Caudate nucleus (tissue), 63 donors: ENCODE measurements at places on chromosomes 5 and 9.

DNA sequence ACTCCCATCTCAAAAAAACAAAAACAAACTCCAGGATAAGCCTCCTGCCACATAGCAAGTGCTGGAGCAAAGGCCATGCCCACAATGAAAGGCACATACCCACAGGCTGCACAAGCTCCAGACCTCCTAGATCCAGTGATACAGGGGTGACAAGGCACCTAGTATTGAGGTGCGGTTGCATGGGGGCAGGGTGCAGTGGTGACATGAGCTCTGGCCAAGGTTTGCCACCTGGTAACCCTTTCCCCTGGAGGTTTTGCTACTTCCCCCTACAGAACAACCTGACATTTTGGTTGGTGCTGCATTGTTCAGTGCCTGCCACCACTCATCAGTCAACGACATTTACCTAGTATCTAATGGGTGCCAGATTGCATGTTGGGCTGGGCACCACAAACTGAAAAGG, 14.5 kb downstream of the CDKN2AIPNL start:
- no peak for DNase-seq

DNA sequence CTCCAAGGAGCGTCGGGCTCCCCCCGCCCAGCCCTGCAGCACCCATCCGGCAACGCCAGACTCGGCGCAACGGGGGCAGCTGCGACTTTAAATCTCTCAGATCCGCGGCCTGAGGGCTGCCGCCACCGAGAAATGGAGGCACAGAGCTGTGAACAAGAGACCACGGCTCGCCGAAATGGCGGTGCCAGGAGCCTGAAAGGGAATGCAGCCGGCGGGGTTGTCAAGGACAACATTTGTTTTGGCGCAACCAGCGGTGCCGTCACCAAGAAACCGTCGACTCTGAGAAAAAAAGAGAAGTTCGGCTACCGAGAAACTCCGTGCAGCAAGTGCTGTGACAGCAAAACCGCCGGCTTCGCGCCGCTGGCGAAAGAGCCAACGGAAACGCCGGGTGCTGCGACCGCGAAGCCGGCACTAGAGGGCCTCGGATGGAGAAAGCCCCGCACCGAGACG, 2.1 kb upstream of the ANXA2R start:
- DNase-seq: peak; percentile 52

DNA sequence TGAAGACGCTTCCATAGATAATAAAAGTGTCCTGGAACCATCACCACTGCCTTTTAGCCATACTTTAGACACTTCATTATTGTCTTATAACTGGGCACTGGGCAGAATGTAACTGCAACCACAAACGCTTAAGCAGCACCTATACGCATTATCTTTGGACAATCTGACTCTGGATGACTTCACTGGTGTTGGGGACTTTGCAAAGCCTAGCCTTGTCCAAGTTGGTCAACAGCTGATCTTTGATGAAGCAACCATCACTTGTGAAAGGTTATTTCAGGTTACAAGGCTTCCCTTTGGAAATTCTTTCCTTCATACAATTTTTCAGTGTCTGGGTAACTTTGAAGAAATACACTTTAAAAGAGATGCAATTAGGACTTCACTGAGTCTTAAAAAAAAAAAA, 77.8 kb upstream of the ZNF462 start:
- no peak for DNase-seq

- DNase-seq: peak; percentile 73
These were observed 54.2 kb upstream of the NOTCH1 start for GRCh38 chr9:136599811-136600660.

- no peak for DNase-seq
These were observed 90.7 kb upstream of the IL12B start for GRCh38 chr5:159420940-159421339.

DNA sequence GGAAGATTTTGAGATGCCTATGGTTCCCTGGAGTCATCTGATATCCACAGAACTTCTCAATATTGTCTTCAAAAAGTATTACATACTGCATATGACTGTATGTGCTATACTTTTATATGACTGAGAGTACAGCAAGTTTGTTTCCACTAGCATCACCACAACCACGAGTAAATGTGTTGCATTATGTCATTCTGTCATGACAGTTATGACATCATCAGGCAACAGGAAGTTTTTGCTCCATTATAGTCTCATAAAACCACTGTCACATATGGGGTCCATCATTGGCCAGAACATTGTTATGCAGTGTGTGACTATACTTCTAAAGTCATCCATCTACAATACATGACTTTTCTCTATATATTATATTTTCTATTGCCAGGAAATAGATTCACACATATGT, 831.7 kb downstream of the SEMA5A start:
- no peak for DNase-seq

- DNase-seq: no peak
These were observed 394.2 kb downstream of the RASEF start for GRCh38 chr9:82668689-82669199.

- no peak for DNase-seq
These were observed 57.6 kb downstream of the ANKRD55 start for GRCh38 chr5:56175488-56175887.

DNA sequence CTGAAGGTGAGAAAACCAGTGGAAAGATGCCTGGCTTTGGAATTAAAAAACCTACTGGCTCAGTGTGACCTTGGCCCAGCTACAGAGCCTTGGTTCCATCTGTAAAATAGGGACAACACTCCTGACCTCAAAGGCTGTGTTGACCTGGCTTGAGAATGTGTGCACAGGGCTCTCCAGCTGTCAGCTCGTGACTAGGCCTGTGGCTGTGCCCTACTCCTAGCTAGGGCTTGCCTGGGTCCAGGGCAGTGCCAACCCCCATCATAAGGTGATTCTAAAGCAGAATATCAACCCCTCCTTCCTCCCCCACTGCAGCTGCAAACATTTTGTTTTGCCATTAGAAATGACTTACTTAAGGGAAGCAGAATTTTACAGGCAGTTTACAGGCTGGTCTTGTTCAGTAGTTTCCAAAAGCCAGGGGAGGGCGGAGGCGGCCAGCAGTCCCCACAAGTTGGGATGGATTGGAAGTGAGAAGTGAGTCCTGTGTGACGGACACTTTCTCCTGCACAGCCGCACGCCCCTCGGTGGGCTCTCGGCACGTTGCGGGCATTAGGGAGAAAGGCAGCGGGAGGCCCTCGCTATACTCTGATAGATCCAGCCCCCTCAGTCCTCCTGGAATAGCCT, 7.3 kb downstream of the PITX1 start:
- no peak for DNase-seq

DNA sequence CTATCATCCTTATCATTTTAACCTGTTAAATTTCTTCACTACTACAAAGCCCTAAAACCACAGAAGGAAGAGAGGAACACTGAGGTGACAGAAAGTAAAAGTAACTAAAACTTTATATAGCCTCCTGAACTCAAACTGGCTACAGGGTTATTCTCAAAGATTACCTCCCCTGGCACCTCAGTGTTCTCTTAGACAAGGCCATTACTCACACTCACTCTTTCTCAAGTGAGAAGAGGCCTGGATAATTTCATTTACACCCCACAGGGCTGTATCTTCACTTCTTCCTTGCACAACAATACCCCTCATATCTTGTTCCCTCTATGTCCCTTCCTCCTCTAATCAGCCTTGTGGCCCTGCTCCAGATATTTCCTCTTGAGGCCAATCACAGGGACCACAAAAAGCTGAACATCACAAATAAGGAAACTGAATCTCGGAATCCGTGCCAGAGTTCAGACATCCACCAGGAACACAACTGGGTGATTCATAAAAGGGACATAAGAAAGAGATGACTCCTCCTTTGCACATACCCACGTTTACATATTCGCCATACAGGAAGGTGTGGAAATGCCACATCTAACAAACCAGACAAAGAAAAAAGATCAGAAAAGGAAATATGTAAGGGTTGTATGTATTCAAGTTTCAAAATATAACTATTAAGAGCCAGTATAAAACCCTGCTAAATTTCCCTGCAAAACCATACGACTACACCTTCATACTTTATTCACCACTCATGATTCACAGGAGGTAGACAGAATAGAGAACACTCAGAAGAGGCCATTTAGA, 1.7 kb upstream of the KLHL3 start:
- DNase-seq: no peak

GRCh38 chr5:4674166-4674565, 466.0 kb upstream of the ADAMTS16 start:
- no peak for DNase-seq

DNA sequence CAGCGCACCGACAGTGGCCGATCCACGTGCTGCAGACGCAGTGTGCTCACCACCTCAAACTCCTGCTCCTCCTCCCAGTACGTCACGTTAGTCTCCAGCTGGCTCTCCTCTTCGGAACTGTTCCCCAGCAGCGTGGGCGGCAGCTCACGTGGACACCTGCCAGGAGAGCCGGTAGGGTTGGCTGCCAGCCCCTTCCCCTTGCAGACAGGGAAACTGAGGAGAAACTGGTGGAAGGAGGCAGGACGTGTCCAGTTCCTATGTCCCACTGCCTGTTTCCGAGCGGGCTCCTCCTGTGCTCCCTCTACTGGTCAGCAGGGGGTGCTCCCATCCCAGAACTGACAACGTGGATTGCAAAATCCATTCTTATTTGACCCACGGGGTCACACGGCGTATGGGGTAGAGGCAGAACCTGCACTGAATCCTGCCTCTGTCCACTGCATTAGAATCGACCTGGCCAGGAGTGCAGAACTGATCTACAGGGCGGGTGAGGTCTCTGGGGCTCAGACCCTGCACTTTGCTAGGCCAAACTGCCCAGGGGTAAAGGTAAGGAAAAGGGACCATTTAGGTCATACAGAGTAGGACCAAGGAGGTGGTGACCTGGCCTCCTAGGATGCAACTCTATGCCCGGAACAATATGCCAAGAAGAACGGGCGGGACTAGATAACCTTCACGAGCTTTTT, 25.7 kb downstream of the PDGFRB start:
- no peak for DNase-seq

DNA sequence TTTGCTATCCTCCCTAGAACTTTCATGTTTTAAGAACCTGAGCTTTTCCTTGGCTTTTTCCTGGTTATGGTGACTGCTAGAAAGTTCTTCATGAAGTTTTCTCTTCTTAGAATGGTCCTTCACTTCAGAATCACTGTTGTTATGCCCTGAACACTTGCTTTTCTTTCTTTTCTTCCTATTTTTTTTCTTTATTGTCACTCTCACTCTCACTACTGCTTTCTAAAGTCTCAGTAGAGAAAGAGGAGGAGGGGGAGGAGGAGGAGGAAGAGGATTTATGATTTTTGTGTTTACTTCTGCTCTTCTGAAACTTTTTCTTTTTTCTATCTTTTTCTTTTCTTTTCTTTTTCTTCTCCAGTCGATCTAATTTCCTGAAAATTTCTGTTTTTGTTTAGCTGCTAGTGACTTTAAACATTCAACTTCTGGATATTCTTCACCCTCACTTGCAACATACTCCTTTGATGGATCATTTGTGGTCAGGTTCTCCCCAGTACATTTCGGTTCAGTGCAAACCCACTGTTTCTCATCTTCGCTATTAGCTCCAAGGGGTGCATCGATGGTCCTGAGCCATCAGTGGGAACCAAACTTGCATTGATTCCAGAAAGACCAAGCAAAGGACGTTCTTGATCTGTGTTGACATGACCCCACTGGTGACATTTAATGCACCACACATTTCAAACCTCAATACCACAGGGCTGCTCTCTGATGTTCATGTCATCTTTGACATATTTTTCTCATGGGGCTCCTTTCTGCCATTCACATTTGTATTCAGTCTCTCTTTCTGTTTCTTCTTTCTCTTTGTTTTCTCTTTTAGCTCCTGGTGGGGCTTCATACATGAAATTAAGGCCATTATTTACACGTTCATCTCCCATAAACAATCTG, 81.6 kb upstream of the HAND1 start:
- DNase-seq: no peak

DNA sequence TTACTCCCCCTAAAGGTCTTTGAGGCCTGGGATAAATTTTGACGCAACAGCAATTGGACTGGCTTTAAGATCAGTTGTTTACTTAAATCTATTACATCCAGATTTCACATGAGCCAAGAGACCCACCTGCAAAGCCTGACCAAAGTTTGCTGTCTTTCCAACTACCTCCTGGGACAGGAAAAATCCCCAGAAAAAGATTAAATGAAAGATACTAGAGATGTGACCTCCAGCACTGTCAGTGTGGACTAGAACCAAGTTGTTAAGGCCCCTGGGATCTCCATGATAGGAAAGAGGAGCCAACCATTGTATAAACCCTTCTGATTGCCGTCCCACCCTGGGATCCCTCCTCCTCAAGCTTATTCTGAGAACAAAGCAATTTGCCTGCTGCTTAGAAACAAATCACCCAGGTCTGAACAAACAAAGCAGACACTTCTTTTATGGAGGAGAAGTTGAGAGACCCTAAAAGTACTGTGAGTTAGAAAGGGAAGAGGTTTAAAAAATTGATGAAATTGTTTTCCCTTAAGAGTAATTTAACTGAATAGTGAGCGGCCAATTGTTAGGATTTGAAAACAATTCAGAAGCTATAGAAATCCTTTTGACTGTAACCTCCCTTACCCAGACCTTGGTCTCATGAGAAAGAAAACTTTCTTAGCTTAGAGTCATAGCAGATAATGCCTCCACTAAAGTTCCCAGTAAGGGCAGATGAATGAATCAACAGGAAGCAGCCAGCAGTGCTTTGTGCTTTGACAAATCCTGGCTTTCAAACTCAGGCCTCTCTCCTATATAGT, 255.2 kb downstream of the TMEM167A start:
- DNase-seq: no peak
